ENCODE measurements at places on chromosomes 3 and 15.

DNA sequence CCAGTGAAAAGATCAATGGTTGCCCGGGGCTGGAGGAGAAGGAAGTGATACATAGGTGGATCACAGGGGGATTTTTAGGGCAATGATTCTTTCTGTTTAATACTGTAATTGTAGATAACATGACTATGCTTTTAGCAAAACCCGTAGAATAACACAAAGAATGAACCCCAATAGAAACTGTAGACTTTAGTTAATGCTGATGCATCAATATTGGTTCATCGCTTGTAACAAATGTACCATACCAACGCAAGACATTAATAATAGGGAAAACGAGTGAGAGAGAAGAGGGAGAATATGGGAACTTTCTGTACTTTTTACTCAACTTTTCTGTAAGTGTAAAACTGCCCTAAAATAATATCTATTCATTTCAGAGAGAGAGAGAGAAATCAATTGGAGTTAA is 383.3 kb upstream of the ATP11B start:
- no peak for DNase-seq

- DNase-seq = no peak
These were observed 143.1 kb downstream of the CDIN1 start for GRCh38 chr15:36722555-36722954.

GRCh38 chr3:159057621-159058020 is 255.8 kb downstream of the MFSD1 start:
- no peak for DNase-seq

DNA sequence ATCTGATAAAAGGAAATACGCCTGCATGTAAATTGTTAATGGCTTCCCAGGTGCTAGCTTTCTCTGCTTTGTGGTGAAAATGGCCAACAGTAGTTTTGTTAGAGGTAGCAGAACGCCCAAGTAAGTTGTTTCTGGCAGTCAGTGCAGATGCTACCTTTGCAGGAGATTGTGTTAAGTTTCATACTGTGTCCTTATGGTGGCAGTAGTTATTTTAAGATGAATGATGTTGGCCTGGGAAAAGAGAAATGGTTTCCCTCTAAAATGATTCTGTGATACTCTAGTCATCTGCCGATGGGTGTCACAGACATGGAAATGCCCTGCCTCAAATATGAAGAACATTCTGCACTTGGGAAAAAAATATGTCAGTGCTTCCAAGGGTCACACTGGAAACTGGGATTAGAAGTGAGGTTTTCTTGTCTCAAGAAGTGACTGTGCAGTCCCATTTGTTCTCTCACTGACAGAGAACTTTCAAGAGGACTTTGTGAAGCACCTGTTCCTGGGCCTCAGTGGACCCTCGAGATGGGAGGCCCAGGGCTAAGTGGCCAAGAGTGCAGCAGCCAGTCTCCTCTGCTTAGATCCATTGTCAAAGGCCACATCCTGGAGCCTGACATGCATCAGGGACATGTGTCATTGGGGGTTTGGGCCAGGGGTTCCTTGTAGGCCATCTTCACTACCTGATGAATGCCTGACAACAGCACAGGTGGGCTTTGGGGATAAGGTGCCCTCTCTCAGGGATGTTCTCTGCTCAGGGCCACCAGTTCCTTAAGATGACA is 393.3 kb downstream of the CACNA2D3 start:
- no peak for DNase-seq

GRCh38 chr3:46811615-46812236 is 51.5 kb downstream of the MYL3 start:
- DNase-seq = no peak

GRCh38 chr15:46278486-46279090 is 643.8 kb downstream of the SQOR start:
- DNase-seq = peak; percentile 91
